ENCODE measurements at places on chromosomes 3 and 15.

GRCh38 chr15:84649706-84650105 is 4.4 kb downstream of the WDR73 start:
- DNase-seq = no peak

- no peak for DNase-seq
Measured at GRCh38 chr3:184502123-184502667, 59.4 kb upstream of the EPHB3 start.

DNA sequence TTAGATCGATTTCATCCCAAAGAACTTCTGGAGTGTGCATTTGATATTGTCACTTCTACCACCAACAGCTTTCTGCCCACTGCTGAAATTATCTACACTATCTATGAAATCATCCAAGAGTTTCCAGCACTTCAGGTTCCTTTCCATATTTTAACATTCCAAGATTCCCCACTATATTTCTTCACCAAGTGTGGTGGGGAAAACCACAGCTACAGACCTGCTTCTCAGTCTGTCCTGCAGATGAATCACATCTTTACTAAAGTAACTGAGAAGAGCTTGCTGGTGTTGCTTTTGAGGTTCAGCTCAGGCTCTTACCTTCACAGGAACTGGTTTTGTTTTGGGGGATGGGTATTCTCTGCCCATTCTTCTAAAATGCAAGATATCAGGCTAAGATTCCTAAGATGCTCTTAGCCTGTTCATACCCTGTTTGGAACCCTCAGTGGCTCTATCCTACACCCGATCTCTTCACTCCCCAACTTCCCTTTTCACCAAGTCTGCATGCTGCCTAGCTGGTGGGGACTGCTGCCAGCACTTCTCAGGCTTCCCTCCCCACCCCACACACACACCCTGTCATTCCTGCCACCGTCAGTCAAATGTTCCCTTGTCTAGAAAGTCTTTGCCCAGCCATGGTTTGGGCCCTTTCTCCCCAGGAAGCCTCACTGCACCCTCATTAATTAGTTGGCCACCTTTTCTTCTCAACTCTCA is 30.8 kb downstream of the SRP14 start:
- DNase-seq = no peak

DNA sequence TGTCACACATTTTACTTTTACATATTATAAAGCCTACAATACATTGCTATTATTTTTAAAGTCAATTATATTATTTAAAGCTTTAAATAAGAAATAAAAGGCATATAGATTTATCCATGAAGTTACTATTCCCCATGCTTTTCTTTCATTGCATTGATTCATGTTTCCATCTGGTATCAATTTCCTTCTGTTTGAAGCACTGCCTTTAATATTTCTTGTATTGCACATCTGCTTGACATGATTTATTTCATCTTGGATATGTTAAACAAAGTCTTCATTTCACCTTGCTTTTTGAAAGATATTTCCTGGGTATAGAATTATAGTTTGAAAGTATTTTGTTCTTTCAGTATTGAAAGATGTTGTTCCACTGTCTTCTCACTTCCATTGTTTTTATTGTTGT is 174.3 kb upstream of the MBNL1 start:
- no peak for DNase-seq

- peak; percentile 84 for DNase-seq
Measured at GRCh38 chr15:70375006-70375431, 277.3 kb upstream of the TLE3 start.

DNA sequence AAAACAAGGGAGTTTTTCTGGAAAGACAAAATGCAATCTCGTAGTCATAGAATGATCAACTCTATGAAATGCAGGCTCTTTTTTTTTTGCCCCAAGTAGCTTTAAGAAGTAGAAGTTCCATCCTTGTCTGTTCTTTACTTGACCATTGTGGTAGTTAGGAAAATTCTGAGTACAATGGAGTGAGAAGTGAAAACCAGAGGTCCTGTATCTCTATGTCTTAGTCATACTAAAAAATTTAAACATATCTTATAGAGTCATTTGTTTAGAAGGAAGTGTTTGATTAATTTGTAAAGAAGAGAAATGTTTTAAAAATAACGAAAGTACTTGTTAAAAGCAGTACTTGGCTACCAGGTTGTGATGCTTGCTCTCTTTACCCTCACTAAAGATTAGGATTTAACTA is 52.4 kb downstream of the PRKCI start:
- DNase-seq = no peak

All from mammary epithelial cell (primary cell).